ENCODE measurements at places on chromosomes 3 and 15.

DNA sequence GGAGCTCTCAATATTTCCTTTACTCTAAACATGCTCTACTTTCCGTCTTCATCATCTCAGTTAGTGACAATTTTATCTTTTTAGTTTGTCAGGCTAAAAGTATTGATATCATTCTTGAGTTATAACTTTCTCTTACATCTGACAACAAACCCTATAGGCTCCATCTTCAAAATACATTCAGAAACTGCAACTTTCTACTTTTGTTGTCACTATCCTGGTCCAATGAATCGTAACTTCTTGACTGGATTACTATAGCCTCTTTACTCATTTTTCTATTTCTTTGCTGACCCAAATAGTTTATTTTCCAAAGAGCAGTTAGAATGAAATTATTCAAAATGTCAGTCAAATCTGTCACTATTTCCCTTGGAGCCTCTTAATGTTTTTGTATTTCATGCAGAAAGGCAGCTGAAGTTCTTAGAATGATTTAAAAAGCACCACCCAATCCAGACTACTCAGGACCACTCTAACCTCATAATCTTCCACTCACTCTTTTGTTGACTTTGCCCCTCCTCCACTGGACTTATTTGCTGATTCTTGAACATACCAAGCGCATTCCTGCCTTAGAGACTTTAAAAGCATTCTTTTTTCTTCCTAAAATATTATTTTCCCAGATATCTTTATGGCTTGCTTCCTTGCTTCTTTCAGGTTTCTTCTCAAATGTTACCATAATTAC is 119.9 kb upstream of the CBLB start:
- DNase-seq, result no peak

GRCh38 chr3:46669191-46669999 is 24.1 kb downstream of the ALS2CL start:
- no peak for DNase-seq

- no peak for DNase-seq
Observed at GRCh38 chr3:72720566-72720965, 127.7 kb downstream of the SHQ1 start.

DNA sequence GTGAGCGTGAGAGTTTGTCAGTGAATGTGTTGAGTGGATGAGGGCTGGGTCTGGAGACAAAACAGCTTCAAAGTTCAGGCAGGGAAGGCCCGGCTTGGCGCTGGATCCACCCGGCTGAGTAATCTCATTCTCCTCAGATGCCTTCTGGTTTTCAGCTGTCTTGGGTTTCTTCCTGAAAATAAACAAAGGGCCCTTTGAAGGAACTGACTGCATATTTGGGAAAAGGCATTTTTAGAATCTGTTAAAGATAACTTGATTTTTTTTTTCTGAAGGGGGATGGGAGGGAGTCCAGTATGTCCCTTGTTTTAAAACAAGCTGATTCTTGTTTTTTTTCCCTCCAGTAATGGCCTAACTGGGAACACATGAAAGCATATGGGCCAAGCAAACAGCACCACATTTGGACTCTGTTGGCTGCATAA is 86.4 kb downstream of the TIGIT start:
- no peak for DNase-seq

- no peak for DNase-seq
Observed at GRCh38 chr15:92879949-92880725, 20.0 kb upstream of the CHD2 start.

DNA sequence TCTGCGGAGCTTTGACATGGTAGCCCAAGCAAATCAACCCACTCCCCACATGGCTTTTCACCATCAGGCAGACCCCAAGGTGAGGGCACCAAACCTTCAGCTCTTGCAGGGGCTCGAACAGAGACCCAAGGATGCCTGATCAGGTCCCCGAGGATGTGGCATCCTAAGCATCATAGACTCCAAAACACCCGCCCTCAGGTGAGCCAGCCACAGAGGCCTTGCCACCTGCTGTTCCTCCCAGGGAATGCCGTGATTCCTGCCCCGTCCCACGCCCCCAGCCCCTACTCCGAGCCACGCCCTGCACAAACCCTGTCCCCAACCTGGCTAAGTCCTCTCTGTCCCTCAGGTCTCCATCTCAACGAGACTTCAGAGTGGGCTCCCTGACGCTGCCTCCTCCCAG is 34.7 kb upstream of the SLC41A3 start:
- no peak for DNase-seq

DNA sequence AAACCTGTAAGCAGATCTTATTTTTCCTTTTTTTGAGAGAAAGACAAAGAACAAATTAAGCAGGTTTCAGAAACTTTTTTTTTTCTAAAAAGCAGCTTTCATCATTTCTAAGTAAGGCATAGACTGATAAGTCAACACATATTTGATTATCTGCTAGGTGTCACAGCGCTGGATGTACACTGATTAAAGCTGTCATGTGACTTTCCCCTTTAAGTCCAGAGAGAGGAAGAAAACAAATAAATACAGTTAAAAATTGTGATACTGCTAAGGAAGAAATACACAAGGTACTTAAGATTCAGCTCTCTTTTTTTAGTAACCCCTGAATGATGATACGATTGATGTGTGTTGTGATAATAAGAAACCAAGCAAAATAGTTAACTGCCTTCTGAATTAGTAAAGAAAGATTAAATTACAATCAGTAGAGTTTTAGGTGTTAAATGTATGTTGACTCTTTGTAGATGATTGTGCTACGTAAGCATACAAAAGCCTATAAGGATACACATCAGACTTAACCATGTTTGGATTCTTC is 2.8 kb downstream of the GLCE start:
- no peak for DNase-seq

GRCh38 chr3:41518626-41519025 is 319.3 kb downstream of the CTNNB1 start:
- no peak for DNase-seq

DNA sequence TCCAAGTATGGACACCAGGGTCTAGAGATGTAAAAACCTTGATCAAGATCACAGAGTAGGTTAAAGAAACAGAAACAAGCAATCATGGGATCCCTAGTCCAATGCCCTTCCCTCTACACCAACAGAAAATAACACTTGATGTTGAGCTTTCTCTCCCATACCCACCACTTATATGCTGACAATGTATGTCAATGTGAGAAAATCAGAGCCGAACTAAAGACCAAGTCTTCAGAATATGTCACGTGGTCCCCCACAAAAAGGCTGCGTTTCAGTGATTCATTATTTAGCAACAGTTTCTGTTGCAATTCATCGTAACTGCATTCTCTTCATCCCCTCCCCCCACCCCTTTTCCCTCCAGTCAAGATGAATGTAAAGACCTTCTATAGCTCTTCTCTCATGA is 278.9 kb upstream of the STT3B start:
- DNase-seq, result no peak
